ENCODE measurements at places on chromosomes 4 and X.

- no peak for DNase-seq
Measured at GRCh38 chrX:42686296-42686695, 91.7 kb downstream of the PPP1R2C start.

DNA sequence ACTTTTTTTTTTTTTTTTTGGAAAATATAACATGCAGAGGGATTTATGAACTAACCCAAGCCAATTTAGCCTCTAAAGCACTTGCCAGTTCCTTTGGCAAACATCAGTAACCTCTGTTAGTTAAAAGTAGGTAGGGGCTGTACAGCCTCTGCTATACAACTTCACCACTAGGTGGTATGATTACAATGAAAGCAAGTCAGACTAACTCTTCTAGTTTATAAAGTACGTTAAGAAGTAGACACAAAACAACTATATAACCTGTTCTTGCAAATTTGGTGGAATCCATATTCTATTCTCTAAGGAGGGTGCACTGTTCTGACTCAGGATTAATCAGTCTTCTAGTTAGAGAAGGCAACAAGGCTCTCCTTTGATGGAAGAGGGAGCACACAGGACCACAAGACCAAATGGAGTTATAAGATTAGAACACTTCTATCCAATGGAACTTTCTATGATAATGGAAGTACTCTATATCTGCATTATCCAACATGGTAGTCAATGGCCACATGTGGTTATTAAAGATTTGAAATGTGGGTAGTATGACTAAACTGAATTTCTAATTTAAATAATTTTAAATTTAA, 12.8 kb downstream of the AIMP1 start:
- no peak for DNase-seq

DNA sequence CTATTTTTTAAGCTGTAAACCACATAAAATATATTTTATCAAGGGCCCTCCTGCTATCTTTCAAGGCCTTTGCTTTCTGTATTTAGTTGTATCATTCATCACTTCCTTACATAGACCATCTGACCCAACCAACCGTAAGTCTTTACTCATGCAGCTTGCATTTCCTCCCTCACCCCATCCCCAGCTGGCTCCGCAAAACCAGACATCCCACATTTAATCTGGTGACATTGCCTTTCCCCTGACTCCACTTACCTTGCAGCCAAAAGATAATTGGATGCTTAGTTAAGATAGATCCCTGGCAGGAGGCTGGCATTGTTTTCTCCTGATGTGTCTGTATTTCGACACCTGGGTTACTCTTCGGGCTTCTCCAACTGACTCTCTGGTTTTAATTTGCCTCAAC, 183.7 kb upstream of the LDB2 start:
- DNase-seq: peak; percentile 70

DNA sequence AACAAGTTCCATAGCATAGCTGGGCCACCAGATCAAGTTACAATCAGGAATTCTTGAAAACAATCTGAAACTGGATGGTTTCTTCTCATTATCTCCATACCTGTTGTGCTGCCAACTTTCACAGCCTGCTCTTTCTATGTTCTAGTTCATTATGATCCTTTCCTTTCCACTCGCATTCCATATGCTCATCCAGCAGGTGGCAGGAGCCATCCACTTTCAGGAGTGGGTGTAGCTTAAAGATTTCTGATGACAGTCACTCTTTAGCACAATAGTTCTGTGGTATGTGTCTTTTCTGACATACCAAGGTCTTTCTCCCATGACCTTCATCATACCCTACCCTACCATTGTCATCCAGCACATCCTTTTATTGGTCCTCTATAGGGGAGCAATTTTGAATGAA, 46.4 kb downstream of the PAGE2 start:
- no peak for DNase-seq

GRCh38 chr4:131609039-131609438, 1540.1 kb upstream of the PCDH10 start:
- DNase-seq: no peak

DNA sequence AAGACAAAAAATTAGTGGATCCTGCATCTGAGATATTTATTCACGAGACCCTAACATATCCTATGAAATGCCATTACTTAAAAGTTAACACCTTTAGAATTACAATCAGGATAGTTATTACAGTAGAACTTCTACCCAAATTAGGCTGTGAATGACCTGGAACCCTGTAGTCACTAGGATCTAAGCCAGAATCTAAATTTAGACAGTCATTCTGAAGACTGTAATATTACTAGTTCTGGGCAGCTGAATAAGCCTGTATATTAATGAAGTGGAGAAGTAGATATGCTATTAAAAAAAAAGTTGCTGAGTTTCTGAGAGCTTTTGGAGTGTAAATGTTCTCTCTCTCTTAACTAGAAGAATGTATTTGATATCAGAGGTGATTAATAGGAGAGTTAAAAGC, 67.0 kb downstream of the FAM13A start:
- no peak for DNase-seq

DNA sequence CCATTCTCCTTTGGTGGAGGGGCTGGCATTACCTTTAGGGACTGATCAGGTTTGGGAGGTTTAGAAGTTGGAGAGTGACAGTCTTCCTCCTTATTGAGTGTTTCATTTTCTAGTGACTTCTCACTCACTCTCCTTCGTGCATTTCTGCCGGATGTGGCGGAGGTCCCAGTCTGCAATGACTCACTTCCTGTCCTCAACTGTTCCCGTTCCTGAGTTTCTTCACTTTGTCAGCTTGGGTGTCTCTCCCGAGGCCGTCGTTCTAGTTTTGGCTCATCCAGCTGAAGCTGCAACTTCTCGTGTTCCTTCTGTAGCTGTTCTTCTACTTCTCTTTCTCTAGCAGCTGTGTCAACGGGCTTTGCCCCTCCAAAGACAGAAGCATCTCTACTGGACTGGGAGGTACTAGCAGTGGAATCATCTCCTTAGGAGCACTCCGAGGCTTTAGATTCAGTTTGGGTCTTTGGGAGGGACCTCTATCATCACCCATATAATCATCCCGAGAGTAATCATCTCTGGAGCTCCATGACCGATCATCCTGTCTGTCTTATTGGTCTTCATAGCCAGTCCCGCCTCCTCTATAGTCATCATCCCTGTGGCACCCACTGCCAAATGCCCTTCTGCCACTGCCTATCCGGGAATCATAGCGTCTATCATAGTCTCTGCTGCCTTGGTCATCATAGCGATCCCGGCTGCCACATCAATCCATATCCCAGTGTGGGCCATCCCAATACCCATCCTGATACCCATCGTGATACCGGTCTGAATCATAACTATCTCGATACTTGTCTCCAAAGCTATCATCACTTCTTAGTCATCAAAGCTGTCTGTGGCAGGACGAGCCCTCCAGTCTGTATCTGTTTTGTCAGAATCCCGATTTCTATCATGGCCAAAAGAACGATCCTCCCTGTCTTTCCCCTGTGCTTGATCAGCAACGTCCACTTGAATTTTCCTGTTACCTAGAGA, 35.3 kb upstream of the VSIG4 start:
- no peak for DNase-seq

- no peak for DNase-seq
Measured at GRCh38 chr4:8728536-8729407, 136.2 kb downstream of the CPZ start.

DNA sequence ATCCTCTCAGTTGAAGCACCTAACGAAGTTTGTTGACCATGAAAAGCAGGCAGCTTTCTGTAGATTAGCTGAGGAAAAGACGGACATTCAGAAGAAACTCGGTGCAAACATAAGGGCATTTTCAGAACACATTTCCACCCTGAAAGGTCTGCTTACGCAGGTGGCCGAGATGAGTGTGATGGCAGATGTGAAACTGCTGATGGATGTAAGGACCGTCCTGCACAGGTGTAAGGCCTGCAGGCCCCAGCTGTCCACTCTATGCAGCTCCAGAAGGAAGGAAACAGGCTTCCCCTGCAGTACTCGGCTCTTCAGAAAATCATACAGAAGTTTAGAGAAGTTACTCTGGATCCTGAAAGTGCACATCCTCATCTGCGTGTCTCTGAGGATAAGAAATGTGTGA, 20.8 kb upstream of the TRIM60 start:
- no peak for DNase-seq

GRCh38 chrX:78624962-78625909, 33.9 kb downstream of the RTL3 start:
- no peak for DNase-seq

- no peak for DNase-seq
Measured at GRCh38 chrX:101655534-101655933, 4.1 kb downstream of the ARMCX2 start.

DNA sequence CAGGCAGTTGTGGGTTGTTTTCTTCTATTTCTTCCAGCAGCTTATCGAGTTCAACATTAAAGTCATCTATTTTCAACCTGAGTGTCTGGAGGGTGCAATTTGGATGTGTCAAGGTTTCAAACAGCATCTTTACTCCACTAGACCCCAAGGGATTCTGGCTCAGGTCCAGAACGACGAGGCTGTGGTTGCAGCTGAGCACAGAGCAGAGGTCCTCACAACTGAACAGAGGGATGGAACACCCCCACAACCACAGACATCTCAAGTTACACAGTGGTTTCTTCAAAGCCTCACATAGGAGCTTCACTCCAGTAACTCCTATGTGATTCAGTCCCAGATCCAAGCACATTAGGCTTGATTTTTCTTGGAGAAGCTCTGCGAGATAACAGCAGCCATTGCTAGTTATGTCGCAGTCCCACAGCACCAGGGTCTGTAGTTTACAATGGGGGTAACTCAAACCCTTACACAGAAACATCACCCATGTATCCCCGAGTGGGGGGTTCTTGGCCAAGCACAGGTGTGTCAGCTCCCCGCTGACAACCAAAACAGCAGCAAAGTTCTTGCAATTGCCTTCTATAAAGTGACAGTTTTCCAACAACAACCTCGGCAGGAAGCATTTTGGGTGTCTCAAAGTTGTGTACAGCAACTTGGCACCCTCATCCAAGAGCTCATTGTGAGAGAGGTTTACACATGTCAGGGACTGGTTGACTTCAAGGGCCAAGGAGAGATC, 2.8 kb downstream of the NLRP2B start:
- DNase-seq: no peak

GRCh38 chr4:105858466-105859040, 36.7 kb upstream of the NPNT start:
- no peak for DNase-seq

DNA sequence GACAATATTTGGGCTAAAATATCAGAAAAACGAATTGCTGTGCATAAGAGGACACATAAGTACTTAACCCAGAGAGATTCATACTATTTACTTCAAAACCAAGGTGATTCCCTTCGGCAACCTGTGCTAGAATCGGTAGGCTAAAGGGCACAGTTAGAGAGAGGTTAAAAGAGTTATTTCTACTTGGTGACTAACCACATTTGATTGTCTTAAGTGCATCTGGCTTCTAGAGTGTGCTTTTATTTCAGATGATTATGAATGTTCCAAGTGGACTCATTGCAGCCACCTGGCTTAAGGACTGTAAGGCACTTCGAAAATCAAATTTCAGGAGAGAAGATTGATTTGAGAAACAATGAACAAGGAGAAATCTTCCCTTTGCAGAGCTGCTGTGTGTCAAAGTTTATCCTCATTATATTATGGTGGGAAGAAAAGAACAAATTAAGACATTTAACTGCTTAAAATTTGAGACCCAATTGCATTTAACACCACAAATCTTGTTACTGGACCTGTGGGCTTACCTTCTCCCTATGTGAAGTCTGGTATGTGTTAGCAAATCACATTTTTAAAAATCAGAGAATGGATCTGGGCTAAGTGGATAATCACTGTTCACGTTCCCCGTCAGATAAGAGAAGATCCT, 34.0 kb downstream of the PHOX2B start:
- no peak for DNase-seq

DNA sequence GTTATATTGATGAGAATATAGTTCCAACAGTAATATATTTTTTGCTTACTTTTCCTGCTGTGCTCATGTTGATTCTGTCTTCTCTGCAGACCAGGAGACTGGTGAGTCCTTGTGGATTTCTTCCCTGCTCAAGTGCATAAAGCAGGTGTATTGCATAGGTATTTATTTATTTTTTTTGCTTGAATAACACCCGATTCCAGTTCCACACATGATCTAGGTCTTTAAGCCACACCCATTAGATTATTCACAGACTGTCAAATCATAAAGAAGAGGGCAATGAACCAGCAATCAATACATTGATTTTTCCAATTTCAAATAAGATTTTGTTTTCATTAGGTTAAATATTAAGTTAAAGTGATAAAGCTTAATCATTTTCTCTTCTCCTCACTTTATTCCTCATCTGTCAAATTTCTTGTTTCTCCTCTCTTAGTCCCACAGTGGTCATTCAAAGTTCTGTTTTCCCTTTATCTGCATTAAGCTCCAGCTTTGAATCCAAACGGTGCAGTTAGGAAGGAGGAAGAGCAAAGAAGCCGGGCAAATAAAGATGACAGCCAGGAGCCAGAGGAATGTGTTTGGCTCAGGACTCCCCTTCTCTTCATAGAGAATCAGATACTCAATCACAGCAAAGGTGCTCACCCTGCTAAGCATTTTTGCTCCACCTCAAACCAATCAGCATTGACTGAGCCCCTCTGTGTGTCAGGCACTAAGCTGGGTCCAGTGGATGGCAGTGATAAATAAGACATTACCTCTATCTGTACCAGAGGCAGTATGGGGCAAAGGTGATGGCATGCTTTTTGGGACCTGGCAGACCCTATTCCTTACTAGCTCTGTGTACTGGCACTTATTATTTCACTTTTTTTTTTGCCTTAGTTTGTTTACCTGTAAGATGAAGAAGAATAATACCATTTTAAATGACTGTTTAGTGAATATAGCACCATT, at the start of gene ADH1A:
Gene ADH1A (minus strand): TSS at position 138 of the 939 bp plus-strand sequence. CDS start 71 bp downstream, at position 67.
- no peak for DNase-seq

GRCh38 chrX:74911494-74911893, 13.8 kb downstream of the NEXMIF start:
- no peak for DNase-seq

DNA sequence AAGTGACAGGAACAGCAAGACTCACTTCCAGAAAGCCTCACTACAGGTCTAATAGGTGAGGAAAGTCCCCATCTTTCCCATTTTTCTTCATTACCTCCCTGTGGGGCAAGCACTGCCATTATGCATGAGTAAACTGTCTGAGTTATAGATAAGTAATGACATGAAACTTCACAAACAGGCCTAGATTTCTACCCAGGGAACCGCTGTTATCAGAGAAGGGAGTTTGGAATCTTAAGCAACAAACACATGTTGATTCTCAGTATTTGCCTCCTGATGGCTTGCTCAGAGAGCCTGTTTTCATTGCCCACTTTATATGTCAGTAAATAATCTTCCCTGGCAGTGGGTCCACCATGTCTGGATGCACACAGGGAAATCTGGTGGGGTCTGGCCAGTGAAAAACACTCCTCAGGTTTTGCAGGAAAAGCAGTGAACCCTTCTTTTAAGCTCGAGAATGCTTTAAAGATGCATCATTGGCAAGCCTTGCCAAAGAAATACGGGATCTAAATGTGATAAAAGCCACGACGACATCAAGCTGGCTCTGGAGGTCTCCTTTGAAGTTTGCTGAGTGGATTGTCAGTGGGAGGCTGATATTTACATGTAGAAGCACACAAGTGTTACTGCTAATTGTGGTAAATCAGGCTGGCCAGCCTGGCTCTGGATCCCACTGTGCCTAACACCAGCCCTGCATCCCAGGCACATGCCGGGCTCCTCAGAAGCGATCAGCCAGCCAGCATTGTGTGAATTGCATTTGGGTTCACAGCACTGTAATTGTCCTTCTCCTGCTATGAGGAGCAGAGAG, 25.2 kb downstream of the PDGFRA start:
- DNase-seq: no peak
